ENCODE measurements at places on chromosomes 2 and 18.

DNA sequence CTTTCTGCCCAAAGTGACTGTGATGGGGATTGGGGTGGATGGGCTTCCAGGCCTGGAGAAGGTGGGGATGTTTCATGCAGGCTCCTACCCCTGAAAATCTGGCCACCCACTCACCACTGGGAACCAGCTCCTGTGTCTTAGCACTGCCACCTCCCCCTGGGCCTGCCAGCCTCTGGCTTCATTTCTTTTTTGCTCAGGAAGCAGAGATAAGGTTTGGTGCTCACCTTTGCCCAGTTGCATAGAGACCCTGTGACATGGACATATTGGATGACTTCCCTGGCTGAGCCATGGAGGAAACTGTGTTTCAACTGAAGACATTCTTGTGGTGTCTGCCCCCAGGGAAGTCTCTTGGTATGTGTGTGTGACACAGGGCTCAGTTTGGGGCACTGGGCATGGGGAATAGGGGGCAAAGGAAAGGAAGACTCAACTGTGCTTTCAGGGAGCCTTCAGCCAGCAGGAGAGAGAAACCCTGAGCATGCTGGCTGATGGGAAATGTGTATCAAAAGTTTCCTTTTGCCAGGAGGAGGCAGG, 16.7 kb downstream of the CTIF start:
- DNase-seq = no peak

- no peak for DNase-seq
These were observed 102.2 kb downstream of the OSBPL6 start for GRCh38 chr2:178296394-178297090.

GRCh38 chr2:188576651-188577050, 285.0 kb downstream of the GULP1 start:
- no peak for DNase-seq

DNA sequence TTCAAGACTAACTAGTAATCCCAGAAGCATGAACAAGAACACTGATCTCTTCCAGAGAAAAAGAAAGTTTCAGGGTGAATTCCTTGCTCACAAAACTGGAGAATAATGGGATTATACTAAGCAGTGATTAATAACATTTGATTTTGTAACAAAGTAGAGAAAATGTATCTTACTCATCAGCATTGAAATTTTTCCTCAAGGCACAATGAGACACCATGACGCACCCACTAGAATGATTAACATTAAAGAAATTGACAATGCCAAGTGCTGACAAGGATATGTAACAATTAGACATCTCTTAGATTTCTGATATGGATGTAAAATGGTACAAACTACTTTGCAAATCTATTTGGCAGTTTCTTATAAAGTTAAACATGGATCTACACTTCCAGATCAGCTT, 101.1 kb upstream of the EPHA4 start:
- peak; percentile 48 for DNase-seq
